Stimulated activated CD4-positive, alpha-beta T cell treated with anti-CD3 and anti-CD28 coated beads, TNF-alpha, amount 100 ng/mL, for 48 hours (primary cell): ENCODE measurements at places on chromosomes 12 and 14.
A peak's percentile ranks its signal among the peaks of the same experiment; 100 is the strongest.

DNA sequence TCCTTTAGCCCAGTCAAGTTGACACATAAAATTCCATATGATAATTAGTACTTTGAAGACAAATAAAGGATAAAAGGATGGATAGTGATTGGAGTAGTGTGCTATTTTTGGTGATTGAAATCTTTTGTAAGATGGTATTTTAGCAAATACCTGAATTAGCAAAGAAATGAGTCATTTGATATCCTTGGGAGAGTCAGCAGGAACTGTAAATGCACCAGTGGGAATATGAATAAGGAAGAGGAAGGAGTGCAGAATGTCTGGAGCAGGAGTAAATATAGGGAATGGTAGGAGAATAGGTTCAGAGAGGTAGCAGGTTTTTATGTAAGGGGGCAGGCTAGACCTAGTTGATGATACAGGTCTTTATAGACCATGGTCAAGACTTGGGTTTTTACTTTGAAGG is 75.0 kb downstream of the TRMT5 start:
- DNase-seq, result no peak

- DNase-seq, result no peak
These were observed 46.0 kb upstream of the SRSF5 start for GRCh38 chr14:69720912-69721311.

GRCh38 chr14:99548255-99548654 is 55.8 kb downstream of the CCDC85C start:
- no peak for DNase-seq

- DNase-seq, result no peak
These were observed 8.1 kb downstream of the MYL2 start for GRCh38 chr12:110912263-110912662.

DNA sequence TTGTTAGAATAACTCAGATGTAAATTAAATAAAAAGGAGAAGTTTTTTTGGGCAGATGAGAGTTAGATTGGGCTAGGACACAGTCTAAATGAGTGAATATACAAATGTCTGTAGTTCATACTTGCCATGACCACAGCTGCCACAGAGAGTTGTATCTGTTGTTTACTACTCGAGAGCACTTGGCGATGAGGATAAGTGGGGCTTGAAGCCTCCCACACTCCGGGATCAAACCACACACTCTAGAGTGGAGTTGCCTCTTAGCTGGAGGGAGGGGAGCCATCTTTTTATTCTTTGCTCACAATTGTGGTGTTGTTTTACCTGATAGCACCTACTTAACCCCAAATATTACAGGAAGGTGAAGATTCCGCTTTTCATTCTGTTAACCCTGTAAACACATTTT is 27.5 kb downstream of the BEST3 start:
- no peak for DNase-seq

DNA sequence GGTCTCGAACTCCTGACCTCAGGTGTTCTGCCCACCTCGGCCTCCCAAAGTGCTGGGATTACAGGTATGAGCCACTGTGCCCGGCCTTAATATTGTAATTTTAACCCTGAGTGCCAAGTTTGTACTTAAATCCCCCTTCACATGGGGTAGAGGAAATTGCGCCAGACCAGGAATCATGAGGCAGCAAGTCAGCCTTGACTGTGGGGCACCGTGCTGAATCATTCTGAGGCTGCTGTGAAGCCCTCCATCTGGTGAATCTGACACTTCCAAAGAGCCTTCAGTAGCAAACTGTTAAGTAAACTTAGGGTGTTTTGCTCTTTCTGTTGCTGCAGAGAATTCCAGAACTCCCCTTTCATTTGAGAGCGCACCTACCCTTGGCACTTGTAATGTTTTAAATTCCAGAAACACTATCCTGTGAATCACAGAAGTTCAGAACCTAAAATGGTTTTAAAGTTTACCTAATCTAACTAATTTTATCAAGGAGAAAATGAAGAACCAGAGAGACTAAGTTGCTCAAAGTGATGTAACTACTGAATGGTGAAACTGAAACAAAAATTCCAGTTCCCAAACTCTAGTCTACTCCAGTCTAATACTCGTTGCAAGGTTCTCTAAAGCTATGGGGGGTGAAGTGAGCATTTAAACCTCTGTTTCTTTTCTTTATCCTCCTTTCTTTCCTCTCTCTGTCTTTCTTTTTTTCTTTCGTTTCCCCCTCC is 7.5 kb downstream of the HEBP1 start:
- no peak for DNase-seq

GRCh38 chr14:22474730-22475351 is 114.2 kb downstream of the DAD1 start:
- no peak for DNase-seq

- no peak for DNase-seq
These were observed 37.7 kb upstream of the TXNRD1 start for GRCh38 chr12:104177663-104178501.

DNA sequence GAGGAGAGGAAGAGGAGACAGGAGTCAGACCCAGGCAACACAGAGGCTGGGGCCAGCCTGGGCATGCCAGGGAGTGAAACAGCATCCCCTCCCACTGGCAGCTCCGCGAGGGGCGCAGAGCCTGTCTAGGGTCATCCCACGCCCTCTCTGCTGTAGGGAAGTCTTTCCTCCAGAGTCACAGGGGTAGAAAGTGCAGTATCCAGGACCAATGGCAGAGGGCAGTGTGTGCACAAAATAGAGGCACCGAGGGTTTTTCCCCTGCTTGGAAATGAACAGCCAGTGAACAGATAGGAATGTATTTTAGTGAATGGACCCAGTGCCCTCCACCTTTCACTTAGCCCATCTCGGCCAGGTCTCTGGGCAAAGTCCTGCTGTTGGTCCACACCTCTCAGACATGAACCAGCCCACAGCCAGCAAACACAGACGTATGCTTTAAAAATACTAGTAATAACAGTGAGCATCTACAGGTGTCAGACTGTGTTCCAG is 9.4 kb upstream of the KRT74 start:
- peak; percentile 47 for DNase-seq
